NCI-H2029 treated with DMSO at 0.1 percent for 48 hours (cell line): ENCODE measurements at places on chromosomes 13 and 19.

DNA sequence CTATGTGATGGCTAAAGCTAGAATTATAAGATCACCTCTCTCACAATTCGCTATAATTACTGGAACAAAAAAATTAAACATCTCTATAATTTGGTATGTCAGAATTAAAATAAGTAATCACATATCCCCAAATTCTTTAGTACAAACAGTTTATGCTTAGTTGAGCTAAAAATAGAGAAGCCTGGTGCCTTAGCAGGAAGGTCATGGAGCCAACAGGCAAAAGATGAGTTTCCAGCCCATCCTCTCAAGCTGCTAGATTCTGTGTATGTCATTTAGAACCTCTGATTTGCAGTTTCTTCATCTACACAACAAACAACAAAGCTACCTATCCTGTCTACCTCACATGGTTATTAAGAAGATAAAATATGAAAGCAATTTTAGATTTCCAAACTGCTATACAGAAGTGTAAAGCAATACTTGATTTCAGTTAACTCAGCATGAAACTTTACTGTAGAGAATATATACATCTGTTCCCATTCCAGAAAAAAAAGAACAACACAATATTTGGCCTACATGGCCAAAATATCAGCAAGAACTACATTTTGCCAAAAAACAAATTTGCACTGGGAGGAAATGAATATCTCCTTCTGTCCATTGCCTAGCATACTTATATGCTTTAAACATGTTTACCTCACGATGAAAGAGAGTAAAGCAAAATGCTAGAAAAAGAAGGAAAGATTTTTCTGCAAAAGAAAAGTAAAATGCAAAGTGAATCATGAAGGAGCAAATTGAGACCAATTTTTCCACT, 294.0 kb upstream of the MIR17HG start:
- no peak for DNase-seq

DNA sequence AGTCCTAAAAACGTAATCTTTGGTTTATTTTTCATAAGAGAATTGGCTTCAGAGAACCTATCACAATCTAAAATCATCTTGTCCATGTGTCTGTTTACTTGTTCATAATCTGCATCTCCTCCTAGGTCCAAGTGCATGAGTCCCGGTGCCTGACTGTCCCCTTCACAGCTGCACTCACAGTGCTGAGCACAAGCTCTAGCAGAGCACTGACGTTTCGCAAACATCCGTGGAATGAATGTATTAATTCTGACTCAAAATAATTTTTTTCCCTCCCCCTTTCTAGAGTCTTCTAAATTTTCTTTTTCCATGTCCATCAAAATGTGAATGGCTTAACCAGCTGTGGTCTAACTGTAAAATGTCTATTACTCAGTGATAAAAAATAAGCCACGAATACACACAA, 245.5 kb upstream of the TSHZ3 start:
- DNase-seq: no peak

GRCh38 chr13:83325125-83325853, 557.0 kb downstream of the SLITRK1 start:
- DNase-seq: no peak

DNA sequence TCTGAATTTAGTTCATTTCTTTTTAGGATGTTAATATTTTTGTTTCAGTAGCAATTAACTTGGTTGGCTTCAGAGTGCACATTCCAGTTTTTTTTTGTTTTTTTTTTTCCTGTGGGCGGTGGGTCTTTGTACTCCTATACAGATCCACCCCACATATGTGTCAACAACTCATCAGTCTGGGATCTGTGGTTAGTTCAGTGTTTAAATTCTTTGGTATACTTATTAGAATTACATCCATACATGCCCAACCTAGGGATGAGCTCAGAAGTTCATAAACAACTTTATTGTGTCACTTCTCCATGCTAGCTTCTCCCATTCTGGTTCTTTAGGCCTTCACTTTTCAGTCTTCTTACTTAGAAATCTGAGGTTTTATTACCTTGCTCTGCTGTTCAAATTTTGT, 50.9 kb downstream of the PCCA start:
- DNase-seq: no peak

DNA sequence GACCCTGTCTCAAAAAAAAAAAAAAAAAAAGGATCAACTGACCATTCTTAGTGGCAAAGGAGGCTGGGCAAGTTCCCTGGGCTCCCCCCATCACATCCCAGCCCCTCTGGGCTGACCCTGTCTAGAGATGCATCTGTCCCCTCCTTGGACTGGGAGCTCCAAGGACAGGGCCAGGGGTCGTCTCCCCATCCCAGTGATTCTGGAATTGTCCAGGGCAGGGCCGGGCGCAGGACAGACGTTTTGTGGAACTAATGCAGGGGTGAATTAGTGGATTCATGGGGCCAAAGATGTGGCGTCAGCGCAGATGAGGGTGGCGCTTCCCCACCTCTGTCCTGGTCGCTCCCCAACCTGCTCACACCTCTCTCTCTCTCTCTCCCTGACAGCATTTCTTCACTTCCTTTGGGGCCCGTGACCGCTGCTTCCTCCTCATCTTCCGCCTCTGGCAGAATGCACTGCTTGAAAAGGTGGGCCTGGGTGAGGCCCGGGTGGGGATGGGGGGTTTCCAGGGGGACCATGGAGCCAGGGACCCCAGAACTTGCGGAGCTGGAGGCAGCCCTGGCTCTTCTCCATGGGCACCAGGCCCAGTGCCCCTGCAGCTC, 11.1 kb downstream of the GRAMD1A start:
- no peak for DNase-seq

GRCh38 chr13:79833991-79834390, 353.0 kb downstream of the NDFIP2 start:
- no peak for DNase-seq

GRCh38 chr19:8459520-8460270, 14.9 kb downstream of the HNRNPM start:
- no peak for DNase-seq

DNA sequence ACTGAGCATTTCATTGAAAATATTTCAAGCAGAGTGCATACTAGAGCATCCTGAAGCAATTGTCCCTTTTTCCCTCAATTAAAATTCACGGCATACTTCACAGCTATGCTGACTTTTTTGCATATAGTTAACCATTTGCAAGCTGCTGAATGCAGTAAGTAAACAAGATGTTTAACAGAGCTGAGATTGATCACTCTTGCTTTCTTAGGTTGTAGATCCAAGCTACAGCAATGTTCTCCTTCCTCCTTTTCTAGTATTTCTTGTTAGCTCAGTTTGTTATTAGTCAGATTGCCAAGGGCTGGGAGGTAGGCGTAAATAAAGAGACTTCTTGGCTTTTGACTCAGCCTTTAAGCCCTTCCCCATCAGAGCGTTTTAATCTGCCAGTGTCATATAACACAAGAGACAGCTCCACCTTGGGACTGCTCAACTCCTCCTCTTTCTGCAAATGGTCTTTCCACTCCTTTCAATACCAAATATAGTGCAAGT, at the start of gene SLITRK6:
Gene SLITRK6 (minus strand): TSS at position 323 of the 486 bp plus-strand sequence. CDS start 2,911 bp downstream, outside the sequence.
- DNase-seq: no peak

DNA sequence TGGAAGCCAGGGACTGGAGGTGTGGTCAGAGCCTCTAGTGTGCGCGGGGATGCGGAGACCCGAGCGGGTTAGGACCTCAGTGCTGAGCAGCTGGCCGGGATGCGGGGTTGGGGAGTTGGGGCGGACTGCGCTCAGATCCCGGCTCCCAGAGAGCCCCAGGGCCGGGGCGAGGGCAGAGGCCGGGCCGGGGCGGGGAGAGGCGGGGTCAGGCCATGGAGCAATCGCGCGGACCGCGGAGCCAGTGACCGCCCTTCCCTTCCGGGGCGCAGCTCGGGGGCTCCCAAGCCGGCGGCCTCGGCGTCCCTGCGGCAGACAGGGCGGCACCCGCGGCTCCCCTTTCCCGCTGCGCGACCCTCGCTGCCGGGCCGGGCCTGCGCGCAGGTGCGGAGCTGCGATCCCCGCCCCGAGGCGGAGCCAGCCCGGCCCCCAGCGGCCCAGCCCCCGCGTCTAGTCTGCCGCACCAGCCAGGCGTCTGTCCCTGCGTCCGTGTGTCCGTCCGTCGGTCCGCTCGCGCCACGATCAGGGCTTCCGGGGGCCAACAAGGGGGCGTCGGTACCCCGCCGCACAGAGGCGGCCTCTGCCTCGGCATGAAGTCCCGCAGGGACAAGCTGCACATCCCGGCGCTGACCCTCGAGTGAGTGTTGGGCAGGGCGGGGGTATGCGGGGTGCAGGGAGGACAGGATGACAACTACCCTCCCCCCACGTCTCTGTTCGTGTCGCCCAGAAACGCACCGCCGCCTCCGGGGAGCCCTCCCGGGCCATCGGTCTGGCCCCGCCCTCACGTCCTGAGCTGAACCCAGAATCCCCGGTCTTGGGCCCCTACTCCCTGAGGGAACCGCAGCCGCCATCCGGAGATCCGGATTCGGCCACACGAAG, 12.4 kb downstream of the MAST3 start:
- no peak for DNase-seq

- DNase-seq: no peak
These were observed 90.5 kb downstream of the STARD13 start for GRCh38 chr13:33194820-33195692.

GRCh38 chr19:13010992-13011652, 15.8 kb downstream of the NFIX start:
- DNase-seq: no peak

GRCh38 chr19:2240881-2241760, 4.5 kb downstream of the SF3A2 start:
- no peak for DNase-seq

DNA sequence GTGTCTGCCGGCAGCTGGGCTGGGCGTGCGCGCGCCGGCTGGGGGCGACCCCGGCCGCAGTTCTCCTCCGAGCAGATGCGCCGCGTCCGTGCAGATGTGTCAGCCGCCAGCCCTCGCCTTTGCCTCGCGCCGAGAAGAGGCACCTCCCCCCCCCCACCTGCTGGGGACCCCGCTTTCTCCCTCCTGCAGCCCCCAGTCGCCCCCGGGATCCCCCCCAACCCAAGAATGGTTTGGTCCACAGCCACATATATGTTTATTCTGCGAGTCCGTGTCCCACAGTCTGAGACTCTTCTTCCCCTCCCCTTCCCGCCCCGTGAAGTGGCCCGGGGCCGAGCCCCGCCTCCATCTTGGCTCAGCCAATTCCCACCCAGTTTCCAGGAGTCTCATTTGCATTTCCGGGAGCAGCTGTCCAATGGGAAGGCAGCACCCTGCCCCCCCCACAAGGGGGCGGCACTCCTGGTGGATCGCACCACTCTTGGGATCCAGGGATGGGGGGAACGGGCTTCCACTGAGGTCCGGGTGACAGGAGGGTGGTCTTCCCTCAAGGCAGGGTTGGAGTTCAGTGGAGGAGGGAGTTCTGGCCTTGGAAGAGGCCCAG, 8.6 kb downstream of the ISOC2 start:
- DNase-seq: peak; percentile 72

- no peak for DNase-seq
These were observed 19.3 kb downstream of the RNASEH2B start for GRCh38 chr13:50928659-50929462.

- DNase-seq: no peak
These were observed 4.7 kb downstream of the EEF1AKMT1 start for GRCh38 chr13:20769091-20769490.

DNA sequence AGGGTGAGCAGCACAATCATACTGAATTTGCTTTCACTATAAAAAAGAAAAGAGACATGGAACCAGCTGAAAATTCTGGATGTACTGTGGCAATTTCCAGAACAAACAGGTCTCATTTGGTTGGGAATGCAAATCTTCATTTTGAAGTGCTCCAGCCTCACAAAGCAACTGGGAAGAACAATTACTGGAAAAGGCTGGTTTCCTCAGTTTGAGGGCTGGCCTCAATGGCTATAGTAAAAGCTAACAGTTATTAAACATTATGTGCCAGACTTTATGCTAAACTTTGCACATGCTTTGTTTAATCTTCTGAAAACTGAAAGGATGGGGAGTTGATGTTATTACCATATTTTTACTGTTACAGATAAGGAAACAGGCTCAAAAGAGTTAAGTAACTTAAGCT, 3.0 kb downstream of the OBI1 start:
- no peak for DNase-seq

DNA sequence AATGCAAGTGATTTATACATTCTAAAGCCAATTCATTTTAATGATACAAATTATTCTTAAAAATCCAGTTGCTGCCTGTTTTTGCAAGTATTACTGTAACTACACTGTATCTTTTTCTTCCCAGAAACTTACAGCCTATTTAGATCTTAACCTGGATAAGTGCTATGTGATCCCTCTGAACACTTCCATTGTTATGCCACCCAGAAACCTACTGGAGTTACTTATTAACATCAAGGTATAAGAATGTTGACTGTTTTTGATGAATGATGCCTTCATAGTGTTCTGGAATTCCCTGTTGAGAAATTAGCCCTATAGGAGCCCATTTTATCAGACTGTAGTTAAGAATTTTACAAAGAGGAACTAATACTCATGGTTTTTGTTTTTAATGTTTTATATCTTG, 25.0 kb downstream of the ITM2B start:
- no peak for DNase-seq

DNA sequence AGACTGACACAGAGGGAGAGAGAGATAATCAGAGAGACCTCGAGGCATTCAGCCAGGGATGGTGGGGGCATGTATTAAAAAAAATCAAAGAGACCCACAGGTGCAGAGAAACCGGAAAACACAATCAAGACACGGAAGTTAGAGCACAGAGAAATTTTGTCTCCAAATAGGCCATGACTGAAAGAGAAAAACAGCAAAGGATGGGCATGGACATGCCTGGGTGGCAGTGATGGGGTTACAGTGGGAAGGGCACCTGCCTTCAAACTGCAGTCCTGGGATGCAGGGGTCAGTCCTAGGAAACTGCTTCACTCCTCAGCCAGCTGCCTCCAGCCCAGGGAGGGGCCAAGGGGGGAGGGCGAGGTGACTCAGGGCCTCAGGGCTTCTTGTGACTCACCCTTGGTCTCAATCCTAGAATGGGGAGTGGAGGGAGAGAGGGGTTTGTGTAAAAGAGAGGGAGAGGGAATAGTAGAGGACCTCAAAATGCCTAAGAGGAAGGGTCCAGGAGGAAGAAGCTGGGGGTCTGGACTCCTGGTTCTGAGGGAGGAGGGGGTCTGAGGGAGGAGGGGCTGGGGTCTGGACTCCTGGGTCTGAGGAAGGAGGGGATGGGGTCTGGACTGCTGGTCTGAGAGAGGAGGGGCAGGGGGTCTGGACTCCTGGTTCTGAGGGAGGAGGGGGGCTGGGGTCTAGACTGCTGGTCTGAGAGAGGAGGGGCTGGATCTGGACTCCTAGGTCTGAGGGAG, 3.6 kb upstream of the KCNN4 start:
- DNase-seq: no peak

GRCh38 chr19:32642771-32643170, 32.2 kb downstream of the ANKRD27 start:
- no peak for DNase-seq

- DNase-seq: no peak
These were observed 21.7 kb downstream of the ZIC5 start for GRCh38 chr13:99949679-99950413.

DNA sequence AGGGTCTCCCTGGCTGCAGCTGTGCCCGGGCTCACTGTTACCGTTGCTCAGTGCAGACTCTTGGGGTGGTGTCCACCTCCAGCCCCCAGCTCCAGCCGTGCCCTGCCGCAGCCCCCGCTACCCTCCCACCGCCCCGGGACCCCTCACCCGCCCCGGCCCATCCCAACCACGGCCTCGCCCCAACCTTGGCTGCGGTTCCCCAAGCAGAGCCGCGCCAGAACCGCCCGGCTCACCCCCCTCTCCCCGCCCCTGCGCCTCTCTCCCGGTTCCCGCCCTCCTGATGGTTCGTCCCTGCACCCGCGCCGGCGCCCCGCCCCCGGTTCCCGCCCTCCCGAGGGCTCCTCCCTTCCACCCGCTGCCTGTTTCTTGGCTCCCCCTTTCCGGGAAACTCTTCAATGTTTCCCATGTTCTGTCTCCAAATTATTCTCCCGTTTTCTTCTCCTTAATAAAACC, 40.3 kb downstream of the ANKRD10 start:
- DNase-seq: peak; percentile 52
